Activated naive CD4-positive, alpha-beta T cell treated with anti-CD3 and anti-CD28 coated beads, Interleukin-2, amount 50 U/mL, for 72 hours (primary cell): ENCODE measurements at places on chromosomes 2 and 18. TPM values are rescaled to one million over a fixed set of nuclear protein-coding genes. Genes with fewer than 3 reads are reported as not detected.

DNA sequence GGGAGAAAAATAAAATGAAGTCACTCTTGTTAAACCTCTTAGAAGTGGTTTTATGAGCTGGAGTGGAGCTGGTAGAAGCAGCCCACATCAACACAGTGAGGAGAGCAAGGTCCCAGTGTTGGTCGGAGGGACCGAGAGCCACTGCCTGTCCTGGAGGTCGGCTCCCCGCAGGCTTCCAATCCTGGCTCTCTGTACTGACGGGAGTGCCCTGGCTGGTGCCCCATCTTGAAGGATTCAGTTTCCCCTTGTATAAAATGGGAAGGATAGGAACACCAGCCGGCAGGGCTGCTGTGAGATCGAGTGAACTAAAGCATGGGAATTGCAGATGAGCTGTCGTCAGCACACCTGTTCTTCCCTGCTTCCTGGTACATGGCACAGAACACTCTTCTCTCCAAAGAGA is 104.3 kb upstream of the ID2 start:
- no peak for DNase-seq

- DNase-seq: no peak
Observed at GRCh38 chr2:188303363-188304031, 11.8 kb downstream of the GULP1 start.

DNA sequence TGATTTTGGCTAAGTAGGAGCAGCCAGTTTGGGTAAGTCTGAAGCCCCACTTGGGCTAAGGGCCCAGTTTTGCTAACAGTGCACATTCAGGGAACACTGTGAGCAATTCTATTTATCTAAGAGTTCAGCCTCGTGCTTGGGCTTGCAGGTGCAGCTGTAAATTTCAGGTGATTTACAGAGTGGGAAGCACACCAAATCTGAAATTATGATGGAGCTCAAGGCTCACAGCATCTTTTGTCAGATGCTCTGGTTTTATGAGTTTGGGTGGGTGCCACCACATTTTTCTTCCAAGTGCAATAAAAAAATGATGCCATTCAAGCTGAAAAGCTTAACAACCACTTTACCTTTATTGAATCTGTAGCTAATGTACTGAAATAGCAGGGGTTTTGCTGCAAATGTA is 671.2 kb downstream of the LRRTM4 start:
- no peak for DNase-seq

- DNase-seq: no peak
Observed at GRCh38 chr2:198662905-198663304, 794.8 kb downstream of the SATB2 start.

- DNase-seq: no peak
Observed at GRCh38 chr2:201156640-201157039, 26.3 kb upstream of the CASP10 start.

- no peak for DNase-seq
Observed at GRCh38 chr2:224709301-224709700, 6.9 kb downstream of the CCDC195 start.

DNA sequence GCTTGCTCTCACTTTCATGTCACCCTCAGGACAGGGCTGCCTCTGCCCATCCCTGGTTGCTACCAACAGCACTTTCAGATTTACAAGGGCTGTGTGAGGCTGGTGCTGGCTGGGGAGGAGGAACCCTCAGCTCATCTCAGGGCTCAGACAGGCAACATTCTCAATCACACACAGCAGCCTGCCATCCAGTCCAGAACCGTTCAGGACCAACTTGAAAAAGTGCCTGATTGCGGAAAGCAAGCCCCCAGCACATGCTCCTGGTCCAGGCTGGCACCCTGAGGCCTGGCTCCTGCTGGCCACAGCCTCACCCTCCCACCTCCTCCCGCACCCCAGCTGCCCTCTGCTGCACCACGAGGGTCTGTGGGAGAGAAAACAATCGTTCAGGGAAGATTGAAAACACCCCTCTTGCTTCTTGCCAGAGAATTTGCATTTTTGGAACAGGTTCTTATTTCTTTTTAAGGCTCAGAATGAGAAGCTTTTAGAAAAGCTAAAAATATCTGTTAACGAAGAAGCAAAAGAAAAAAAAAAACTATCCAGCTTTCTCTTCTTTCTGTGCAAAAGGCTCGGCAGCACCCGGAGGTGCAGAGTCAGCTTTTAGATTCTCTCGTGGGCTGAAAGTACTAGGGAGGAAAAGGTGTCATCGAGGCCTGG is 403.8 kb upstream of the ID2 start:
- no peak for DNase-seq

- no peak for DNase-seq
Observed at GRCh38 chr2:241029599-241030332, 31.3 kb downstream of the SNED1 start.

DNA sequence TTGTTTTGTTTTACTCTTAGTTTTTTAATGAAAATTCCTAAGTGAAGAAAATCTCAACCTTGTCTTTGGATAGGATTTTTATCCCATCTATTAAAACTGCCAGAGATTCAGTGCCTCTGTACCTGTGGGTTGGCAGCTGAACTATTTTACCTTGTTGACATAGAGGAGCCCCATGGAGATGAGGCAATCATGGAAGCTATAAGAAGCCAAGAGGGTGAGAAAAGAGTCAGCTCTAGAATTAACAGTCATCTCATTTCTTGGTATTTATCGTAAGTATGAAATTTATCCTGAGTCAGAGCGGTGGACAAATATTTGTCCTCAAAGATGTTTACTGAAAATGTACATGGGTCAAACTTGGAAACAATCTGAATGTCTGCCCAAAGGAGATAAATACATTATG is 35.8 kb upstream of the PGAP1 start:
- no peak for DNase-seq

- DNase-seq: no peak
Observed at GRCh38 chr18:8050616-8051329, 483.7 kb downstream of the PTPRM start.

- no peak for DNase-seq
Observed at GRCh38 chr2:126963390-126963789, 64.7 kb downstream of the TEX51 start.

GRCh38 chr18:6681331-6681875 is 48.1 kb upstream of the ARHGAP28 start:
- no peak for DNase-seq

DNA sequence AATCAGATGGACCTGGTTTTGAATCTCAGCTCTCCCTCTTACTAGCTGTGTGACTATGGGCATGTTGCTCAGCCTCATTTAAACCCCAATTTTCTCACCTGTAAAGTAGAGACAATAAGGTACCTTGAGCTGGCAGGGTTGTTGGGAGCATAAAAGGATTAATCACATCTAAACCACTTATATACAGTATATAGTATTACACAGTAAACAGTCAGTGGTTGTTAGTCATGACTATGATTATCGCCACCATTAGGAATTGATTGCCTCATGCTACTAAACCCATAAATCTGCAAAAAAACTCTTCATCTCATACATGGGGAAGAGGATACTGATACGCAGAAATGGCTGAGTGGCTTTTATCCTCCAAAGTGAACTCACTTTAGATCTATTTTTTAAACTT is 65.8 kb downstream of the INO80D start:
- no peak for DNase-seq

GRCh38 chr2:98748292-98749065 is 17.5 kb upstream of the MGAT4A start:
- no peak for DNase-seq

- no peak for DNase-seq
Observed at GRCh38 chr2:167345559-167345958, 457.3 kb downstream of the XIRP2 start.

GRCh38 chr2:216463148-216463547 is 35.5 kb upstream of the RPL37A start:
- no peak for DNase-seq

- DNase-seq: no peak
Observed at GRCh38 chr2:161207941-161208340, 47.7 kb downstream of the TANK start.

GRCh38 chr2:84830095-84830494 is 50.8 kb downstream of the TRABD2A start:
- DNase-seq: no peak

GRCh38 chr2:136891100-136891499 is 125.8 kb downstream of the THSD7B start:
- DNase-seq: no peak

GRCh38 chr18:25146512-25146910 is 205.5 kb downstream of the ZNF521 start:
- DNase-seq: no peak

- DNase-seq: no peak
Observed at GRCh38 chr2:159936471-159936870, 125.9 kb downstream of the PLA2R1 start.

DNA sequence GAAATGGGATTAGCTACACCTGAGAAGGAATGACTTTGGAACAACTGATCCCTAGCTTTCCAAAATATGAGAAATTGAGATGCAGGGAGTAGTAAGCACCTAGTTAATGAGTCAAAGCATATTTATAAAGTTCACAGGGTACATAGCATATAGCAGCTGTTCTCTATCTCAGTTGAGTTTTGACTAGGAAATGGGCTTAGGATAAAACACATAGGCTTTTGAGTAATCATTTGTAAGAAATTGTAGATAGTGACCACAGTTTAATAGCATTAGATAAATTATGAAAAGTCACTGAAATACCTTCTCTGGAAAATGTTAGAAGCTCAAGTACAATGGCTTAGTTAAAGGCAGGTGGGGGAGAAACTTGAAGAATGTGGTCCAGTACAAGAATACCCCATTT is 444.7 kb upstream of the TNP1 start:
- no peak for DNase-seq

- DNase-seq: no peak
Observed at GRCh38 chr2:220837226-220837625, 734.9 kb downstream of the EPHA4 start.

DNA sequence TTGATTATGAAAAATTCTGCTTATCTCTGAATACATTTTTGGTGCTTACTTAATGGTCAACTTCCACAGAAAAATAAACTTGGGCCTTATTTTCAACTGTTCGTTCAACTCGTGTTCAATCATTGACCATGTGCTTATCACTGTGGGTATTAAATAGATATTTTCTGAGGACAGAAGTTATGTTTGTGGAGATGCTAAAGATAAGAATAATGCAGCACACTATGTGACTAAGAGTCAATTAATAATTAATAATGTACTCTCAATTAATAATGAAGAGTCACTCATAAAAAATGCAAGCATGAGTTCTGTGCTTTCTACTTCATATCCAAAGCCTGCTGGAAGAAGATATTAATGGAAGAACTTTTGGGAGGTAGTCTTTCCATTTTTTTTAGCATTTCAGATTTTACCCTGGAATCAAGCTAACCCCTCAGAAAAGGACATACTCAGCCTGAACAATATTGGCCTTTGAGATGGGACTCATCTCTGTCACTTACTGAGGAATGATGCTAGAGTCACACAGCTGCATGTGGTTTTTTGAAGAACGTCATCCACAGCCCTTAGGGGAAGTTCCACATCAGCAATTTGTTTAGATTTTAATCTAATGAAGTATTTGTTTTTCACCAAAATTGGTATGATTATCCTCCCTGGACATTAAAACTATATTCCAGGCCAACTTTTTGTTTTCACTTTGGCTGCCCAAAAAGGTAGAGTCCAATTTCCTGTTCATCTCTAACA is 191.9 kb upstream of the CRIM1 start:
- DNase-seq: no peak

DNA sequence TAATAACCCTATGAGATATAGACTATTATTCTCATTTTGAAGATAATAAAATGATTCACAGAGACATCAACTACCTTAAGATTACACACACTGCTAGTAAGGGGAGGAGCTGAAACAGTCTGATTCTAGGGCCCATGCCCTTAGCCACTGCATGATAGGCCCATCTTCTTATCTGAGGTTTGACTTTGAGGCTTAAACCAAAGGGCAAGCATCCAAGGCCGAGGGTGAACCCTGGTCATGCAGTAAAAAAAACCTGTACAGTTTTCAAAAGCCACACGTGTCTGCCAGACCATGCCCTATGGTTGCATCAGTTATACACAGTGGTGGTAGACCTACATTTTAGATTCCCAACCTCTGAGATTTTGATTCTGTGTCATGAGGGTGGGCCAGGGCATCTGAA is 44.8 kb downstream of the POLE4 start:
- no peak for DNase-seq

GRCh38 chr2:64550042-64550441 is 25.9 kb downstream of the AFTPH start:
- no peak for DNase-seq

DNA sequence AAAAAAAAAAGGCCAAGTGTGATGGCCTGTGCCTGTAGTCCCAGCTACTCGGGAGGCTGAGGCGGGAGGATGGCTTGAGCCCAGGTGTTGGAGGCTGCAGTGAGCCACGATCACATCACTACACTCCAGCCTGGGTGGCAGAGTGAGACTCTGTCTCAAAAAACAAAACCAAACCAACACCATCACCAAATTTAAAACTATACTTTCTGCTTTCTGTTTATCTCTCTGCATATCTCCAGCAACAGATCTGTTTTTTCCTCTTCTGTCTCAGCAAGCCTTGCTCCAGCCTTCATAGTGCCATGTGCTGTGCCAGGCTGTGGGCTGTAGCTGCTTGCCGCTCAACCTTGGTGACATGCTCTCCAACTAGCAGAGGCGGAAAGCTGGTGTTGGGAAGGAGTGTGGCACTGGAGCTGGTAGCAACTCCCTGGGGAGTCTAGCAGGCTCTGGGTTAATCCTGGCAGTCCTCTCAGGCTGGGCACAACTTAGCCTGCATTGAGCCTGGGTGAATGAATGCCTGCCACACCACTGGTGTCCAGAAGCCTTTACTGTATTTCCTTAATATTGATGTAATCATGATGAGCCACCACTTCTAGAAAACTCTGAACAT is 204.1 kb downstream of the LDLRAD4 start:
- DNase-seq: no peak

GRCh38 chr2:209526561-209526960 is 102.7 kb downstream of the MAP2 start:
- no peak for DNase-seq

GRCh38 chr2:31241625-31242270 is 7.8 kb downstream of the EHD3 start:
- no peak for DNase-seq

DNA sequence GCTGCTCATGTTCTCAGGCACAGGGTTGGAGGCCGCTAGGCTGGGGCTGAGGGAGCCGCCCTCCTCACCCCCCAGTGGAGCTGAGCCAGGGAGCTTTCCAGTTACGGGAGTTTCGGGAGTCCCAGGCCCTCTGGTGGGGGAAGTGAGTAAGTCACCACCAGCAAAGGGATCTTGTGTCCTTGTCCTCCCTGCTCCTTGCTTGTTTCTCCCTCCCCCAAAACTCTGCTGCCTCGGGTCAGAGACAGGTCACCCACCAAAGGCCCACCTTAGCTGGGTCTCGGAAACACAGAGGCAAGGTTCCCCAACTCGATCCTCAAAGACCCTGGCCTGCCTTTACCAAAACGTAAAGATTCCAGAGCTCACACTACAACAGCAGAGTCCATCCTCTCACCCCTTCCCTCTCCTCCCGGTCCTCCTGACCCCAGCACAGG is 60.5 kb upstream of the POMC start:
- no peak for DNase-seq

- no peak for DNase-seq
Observed at GRCh38 chr2:192016265-192016664, 169.4 kb upstream of the CAVIN2 start.

GRCh38 chr2:133200684-133201421 is 367.4 kb downstream of the NCKAP5 start:
- DNase-seq: no peak

G6PC2 gene
- total RNA-seq: not detected

SERPINB13 gene
- total RNA-seq: not detected

SKA1 gene
- total RNA-seq: 55.4 TPM

ZNF397 gene
- total RNA-seq: 18.3 TPM

CCT7 gene
- total RNA-seq: 503 TPM

CAPN13 gene
- total RNA-seq: not detected

ANKRD29 gene
- total RNA-seq: not detected

MPP4 gene
- not detected for total RNA-seq

GRHL1 gene
- total RNA-seq: 0.88 TPM

PROKR1 gene
- total RNA-seq: not detected

PKP4 gene
- total RNA-seq: 36.3 TPM
